ENCODE measurements at places on chromosomes 4 and X.

- no peak for DNase-seq
Measured at GRCh38 chr4:62377700-62378099, 1177.6 kb downstream of the ADGRL3 start.

DNA sequence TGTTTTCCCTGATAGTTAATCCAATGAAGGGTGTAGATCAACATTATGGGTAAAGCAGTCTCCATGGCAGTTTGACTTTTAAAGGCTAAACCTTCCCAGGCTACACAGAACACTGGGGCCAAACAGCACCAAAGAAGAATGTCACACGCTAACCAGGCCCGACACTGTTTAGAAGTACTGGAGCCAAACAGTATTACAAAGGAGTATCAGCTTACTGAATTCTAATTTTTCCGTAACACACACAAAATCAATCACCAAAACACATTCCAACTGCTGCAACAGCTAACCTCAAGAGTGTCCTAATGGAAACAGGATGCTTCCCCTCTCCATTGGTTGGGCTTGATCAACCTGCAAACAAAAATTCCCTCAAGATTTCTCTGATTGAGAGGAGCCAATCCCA lies 783.5 kb downstream of the PCDH18 start:
- no peak for DNase-seq

- no peak for DNase-seq
Measured at GRCh38 chr4:151931563-151931962, 170.8 kb upstream of the GATB start.

DNA sequence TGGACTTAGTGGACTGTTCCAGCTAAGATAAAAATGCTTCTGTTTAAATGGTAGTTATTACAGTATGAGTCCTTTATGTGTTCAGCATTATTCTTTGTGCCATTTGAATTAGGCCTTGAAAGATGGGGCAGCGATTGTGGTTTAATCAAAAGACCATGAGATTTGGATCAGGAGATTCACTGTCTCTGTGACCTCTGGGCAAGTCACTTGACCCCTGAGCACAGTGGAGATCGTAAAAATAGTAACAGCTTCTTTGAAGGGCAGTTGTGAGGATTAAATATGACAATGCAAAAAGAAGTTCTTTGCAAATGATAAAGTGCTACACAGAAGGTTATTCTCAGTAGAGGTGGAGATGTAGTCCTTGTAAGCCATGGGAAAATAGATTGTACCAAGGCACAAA lies 10.8 kb downstream of the CXCR3 start:
- DNase-seq, result no peak

GRCh38 chrX:68183612-68184214 lies 249.6 kb downstream of the OPHN1 start:
- peak; percentile 8 for DNase-seq

GRCh38 chrX:78650906-78651437 lies 8.2 kb downstream of the RTL3 start:
- DNase-seq, result no peak

- no peak for DNase-seq
Measured at GRCh38 chr4:61896634-61897033, 696.5 kb downstream of the ADGRL3 start.

GRCh38 chrX:46381630-46382029 lies 163.6 kb downstream of the ZNF674 start:
- DNase-seq, result peak; percentile 33

DNA sequence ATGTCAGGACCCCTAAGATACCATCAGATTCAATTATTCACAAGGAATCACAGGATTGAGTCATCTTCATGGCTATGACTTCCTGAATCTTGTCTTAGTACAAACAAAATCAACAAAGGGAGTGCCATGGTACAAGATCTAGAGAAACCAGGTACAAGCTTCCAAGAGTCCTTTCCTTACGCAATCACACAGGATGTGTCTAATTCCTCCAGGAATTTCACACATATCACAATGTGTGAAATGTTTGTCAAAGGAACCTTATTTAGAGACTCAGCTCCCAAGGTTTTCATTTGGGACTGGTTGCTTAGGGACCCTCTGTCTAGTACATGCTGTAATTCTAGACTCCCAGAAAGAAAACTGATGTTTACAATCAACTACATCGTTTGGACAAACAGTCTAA lies 83.0 kb downstream of the MAB21L2 start:
- no peak for DNase-seq

- no peak for DNase-seq
Measured at GRCh38 chr4:184764601-184765000, 30.7 kb upstream of the CENPU start.

GRCh38 chr4:67885762-67886161 lies 2.0 kb upstream of the TMPRSS11D start:
- no peak for DNase-seq

GRCh38 chrX:109936114-109936513 lies 66.8 kb upstream of the TMEM164 start:
- no peak for DNase-seq

DNA sequence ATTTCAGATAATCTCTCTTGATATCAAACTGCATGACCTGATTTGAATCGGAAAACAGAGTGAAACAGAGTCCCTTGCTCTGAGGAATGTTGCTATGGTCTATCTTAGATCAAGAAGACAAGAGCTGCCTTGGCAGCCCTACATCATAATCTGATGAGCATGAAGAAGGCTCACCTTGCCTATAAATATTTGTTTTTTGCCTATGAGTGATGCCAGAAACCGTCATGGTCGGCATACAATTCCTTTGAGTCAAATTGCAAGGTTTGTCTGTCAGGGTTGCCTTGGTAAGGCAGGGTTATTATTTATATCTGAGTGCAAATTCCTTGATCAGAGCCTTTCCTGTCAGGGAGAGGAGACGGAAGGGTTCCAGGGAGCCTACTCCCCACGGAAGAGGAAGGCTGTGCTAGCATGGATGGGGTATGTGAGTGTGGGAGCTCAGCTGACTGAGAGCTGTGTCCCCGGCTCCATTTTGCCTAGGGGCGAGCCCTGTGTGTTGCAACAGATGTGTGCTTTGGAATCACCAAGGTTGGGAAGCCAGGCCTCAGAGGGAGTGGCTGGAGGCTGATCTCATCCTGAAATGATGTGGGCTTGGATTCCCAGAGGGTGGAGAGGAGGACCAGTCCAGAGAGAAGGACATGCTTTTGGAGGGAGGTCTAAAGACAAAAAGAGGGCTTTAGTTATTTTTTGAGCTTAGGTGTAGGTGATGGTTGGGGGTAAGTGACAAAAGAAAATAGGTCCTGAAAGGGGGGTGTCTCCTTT lies 43.6 kb downstream of the RTL9 start:
- no peak for DNase-seq

DNA sequence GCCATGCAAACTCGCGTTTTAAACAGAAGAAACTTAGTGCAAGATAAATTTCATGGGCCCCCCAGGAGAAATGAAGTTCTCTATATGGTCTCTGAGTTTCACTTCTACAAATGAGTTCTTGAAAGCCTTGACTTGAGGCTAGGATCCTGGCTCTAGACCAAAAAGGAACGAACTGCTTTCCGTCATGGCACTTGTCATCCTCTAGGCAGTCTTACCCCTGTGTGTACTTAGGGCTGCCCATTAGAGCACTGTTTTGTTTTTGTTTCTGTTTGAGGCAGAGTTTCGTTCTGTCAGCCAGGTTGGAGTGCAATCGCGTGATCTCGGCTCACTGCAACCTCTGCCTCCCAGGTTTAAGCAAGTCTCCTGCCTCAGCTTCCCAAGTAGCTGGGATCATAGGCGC lies 29.0 kb downstream of the RNF4 start:
- DNase-seq, result no peak

DNA sequence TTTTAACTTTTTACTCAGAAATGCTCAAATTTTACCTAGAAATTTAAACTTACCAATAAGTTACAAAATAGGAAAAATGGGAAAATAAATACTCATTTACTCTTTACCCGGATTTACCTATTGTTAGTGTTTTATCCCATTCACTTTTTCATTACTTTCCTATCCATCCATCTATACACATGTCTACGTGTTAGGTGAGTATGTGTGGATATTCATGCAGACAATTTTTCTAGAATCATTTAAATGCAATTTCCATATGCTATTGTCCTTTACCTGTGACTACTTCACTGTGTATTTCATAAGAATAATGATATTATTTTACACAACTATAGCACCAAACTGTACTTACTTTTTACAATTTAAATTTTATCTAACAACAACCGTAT lies 896.6 kb upstream of the INTU start:
- DNase-seq, result no peak

GRCh38 chrX:38660395-38661102 lies 99.2 kb downstream of the TSPAN7 start:
- DNase-seq, result no peak

- no peak for DNase-seq
Measured at GRCh38 chr4:98516042-98516440, 142.4 kb downstream of the TSPAN5 start.

DNA sequence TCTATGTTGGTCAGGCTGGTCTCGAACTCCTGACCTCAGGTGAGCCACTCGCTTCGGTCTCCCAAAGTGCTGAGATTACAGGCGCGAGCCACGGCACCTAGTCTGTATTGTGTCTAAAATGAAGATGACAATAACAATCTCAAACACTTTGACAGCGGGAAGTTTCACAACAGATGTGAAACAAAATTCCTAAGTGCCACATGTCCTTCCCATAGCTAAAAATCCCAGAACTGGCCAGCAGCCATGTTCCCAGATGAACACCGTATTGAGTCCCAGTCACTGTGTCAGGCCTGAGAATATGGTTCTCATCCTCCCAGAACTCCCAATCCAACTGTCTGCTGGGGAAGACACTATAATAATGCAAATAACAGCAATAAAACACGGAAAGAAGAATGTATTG lies 16.4 kb upstream of the KLHL8 start:
- no peak for DNase-seq

- no peak for DNase-seq
Measured at GRCh38 chr4:78780093-78780492, 3.9 kb downstream of the BMP2K start.

- no peak for DNase-seq
Measured at GRCh38 chr4:54228546-54228945, 547 bp upstream of the PDGFRA start.

- no peak for DNase-seq
Measured at GRCh38 chr4:106318511-106318910, 2.2 kb downstream of the AIMP1 start.

- no peak for DNase-seq
Measured at GRCh38 chr4:186566068-186566467, 10.7 kb upstream of the MTNR1A start.

GRCh38 chr4:121198251-121198650 lies 34.1 kb upstream of the TNIP3 start:
- no peak for DNase-seq

GRCh38 chr4:2792711-2793585 lies at the start of gene SH3BP2:
TSS of gene SH3BP2 (plus strand) at chr4:2793085. CDS start at chr4:2820618, 27,533 bp downstream.
- DNase-seq, result peak; percentile 89

GRCh38 chrX:149871433-149871832 lies 9.6 kb upstream of the MAGEA8 start:
- DNase-seq, result no peak

- DNase-seq, result no peak
Measured at GRCh38 chrX:4935846-4936245, 1222.4 kb upstream of the PRKX start.

- no peak for DNase-seq
Measured at GRCh38 chr4:185383451-185383850, 12.3 kb downstream of the LRP2BP start.

- DNase-seq, result peak; percentile 47
Measured at GRCh38 chr4:53601251-53601764, 10.0 kb upstream of the LNX1 start.

GRCh38 chr4:42078184-42078801 lies 74.2 kb downstream of the BEND4 start:
- no peak for DNase-seq

GRCh38 chr4:94068753-94069719 lies 138.6 kb upstream of the SMARCAD1 start:
- no peak for DNase-seq

GRCh38 chr4:37934096-37934495 lies 26.1 kb upstream of the PTTG2 start:
- no peak for DNase-seq

GRCh38 chrX:40154853-40155588 lies 57.3 kb upstream of the BCOR start:
- peak; percentile 90 for DNase-seq

DNA sequence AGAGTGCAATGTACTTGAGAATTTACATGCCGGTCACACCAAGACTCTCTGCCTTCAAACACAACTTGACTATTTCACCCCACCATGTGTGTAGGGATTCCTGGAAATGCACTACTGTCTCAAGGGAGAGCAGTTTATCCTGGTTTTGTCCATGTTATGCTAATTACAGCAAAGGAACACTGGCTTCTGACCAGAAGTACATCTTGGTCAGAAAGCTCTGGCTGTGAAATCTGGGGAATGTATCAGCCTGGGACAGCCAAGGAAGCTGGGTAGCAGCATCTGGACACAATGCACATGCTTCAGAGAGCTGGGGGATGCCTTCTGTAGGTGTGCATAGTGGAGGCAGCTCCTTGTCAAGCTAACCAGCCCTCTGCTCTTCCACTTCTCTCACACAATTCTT lies 1432.6 kb upstream of the TENM3 start:
- DNase-seq, result no peak

DNA sequence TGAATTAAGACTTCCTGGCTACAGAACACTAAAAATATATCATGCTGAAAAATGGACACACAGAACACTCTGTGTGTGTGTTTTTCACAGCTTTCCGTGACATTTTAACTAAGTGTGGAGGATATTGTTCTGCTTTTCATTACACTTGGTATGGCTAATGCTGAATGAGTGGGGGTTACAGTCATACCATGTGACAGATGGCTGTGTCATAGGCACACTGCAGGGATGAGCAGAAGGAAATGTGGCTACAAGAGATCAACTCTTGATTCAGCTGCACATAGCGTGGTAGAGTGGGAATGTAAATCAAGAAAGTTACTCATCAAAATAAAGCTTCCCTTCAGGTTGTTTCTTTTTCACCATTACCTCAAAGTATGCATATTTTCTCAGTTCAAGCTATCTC lies 669.8 kb downstream of the IQCM start:
- peak; percentile 23 for DNase-seq

DNA sequence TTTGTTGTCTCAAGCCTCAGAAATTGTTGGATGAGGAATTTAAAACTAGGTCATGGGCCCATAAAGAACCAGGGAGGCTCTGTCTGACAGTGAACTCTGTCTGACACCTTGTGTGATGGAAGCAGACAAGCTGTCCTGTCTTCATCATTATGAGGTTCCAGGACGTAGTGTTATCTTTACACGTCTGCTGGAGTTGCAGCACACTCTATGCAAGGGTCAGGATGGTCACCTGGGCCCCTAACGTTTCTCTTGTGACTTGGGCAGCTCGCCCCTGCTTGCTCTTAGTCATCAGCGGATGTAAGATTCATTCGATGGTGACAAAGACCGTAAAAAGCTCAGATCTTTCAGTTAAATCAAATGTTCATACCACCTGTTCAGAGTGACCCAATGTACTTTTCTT lies 92.0 kb upstream of the ADGRG2 start:
- no peak for DNase-seq

DNA sequence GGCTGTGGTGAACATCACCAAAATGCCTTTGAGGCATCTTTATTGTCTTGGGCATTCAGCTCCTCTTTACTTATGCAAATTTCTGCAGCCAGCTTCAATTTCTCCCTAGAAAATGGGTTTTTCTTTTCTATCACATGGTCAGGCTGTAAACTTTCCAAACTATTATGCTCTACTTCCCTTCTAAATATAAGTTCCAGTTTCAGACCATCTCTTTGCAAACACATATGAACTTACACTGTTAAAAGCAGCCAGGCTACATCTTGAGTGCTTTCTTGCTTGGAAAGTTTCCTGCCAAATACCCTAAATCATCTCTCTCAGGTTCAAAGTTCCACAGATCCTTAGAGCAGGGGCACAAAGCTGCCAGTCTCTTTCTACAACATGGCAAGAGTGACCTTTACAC lies 13.2 kb downstream of the SCLT1 start:
- DNase-seq, result no peak
